SJSA1 (cell line): ENCODE measurements at places on chromosomes 7 and 10.

DNA sequence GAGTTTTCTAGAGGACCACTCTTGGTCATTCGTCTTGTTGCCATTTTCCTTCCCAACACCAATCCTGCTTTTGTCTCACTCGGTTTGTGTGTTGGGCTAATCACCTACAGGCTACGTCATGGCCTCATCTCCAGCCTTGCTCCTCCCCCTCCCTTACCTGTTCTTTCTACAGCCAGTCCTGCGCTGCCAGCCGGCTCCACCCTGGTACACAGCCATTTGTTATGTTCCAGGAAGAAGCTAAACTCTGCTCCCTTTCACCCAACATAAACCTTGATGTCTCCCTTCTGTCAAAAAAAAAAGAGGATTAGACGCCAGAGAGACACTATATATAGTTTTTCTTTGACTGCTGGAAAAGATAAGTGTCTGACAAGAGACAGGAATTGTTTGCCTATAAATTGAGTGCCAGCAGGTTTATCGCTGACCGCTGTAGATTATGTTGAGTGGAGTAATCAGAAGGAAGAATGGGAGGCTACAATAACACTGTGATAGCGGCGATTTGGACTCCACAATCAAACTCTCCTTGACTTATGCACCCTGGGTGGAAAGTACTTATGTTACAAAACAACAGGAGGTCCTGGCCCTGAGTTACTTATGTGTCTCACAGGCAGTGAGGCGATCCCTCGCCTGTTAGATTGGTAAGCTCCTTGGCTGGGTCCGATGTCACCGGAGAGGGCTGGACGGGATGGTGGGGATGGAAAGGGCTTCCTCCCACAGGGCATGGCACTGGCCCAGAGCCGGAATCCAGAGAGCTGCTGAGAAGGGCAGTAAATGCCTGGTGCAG is 171.3 kb upstream of the BMPER start:
- DNase-seq, result no peak

DNA sequence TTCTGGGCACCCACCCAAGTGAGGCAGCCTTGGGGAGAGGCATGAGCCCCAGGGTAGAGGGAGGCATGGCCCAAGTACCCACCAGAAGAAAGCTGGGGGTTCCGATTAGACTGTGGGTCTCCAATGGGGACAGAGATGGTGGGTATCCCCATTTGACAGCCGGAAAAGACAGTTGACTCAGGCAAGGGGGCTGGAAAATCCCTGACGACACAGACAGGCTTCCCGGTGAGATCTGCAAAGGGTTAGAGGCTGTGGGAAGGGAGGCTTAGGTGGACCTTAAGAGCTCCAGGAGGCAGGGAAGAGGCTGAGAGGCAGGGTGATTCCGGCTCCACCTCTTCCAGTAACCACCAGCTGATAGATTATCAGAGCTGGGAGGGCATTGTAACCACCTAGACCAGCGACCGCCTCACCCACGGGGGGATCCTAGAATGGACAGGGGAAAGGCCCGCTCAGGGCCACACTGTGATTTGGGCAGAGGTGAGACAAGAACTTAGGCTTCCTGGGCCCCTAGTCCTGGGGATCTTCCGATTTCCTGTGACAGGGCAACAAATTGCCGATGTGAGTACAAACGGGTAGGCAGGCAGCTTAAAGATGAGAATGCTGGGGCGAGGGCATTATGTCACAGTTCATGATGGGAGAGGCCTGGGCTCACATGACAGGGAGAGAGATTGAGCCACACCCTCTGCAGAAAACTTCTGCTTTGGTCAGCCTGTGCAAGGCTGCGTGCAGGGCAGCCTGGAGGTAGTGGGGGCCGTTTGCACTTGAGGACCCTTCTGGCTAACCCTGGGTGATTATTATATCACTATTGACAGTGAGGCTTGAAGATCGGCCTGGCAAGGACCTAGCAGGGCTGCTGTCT is 5.4 kb downstream of the TBATA start:
- DNase-seq, result no peak

- no peak for DNase-seq
Observed at GRCh38 chr10:59976909-59977308, 70.6 kb upstream of the CCDC6 start.

DNA sequence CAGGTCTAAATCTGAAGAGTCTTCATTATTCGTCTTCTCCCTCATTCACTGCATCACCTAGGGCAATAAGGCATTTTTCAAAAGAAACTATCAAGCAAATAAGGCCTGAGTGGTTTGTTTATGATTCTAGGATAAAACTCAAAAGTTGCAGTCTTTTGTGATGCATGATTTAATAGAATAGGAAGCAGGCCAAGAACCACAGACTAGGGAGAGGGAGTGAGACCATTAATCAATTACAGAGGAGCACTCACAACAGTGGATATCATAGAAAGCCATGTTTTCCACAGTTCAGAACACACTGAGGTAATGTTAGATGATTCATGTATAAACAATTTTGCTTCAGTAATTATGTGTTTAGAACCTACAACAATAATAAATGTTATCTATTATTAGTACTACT is 87.8 kb upstream of the LRRTM3 start:
- no peak for DNase-seq

- no peak for DNase-seq
Observed at GRCh38 chr7:29156907-29157452, 10.6 kb upstream of the CPVL start.

DNA sequence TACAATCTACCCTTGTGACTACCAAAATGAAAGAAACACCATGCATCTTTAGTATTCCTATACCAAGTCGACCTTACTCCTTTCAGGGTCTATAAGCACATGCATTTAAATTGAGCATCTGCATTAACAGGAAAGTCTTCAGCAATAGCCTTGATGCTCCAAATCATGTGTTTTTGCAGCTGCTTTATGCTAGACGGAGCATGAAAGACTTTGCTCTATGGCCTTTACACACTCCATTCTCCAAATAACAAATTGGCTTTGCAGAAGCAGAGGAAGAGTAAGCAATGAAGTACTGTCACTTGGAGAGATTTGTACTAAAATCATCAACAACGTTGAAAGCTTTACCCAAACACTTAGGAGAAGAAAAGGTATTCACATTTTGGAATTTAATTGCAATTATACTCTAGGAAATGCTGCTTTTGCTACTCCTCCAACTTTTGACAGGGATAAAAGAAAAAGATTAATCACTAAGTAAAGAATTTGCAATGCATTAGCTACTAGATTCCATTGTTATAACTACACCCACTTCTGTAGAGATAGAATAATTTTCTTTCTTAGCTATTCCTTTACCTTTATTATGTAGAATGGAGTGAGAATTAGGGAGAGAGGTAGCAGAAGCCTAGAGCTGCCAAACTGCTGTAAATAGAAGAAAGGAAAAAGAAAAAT is 131.8 kb downstream of the SEMA3E start:
- no peak for DNase-seq

- no peak for DNase-seq
Observed at GRCh38 chr7:24457219-24457558, 116.1 kb upstream of the PALS2 start.

- DNase-seq, result no peak
Observed at GRCh38 chr7:108091461-108091831, 38.7 kb downstream of the LAMB4 start.

- DNase-seq, result no peak
Observed at GRCh38 chr7:87206361-87206760, 13.2 kb downstream of the TMEM243 start.

- no peak for DNase-seq
Observed at GRCh38 chr7:26305090-26305868, 13.6 kb downstream of the SNX10 start.
